ENCODE measurements at places on chromosomes 6 and 20. TPM values are rescaled to one million over a fixed set of nuclear protein-coding genes. Genes with fewer than 3 reads are reported as not detected.
A peak's percentile ranks its signal among the peaks of the same experiment; 100 is the strongest.

The GPANK1 gene
- 18.6 TPM for total RNA-seq

The PAX1 gene
- total RNA-seq = not detected

The TRPC4AP gene
- total RNA-seq = 41.3 TPM

- DNase-seq = no peak
Observed at GRCh38 chr6:80329496-80329895, 223.0 kb downstream of the BCKDHB start.

- DNase-seq = peak; percentile 86
Observed at GRCh38 chr6:73177221-73177944, 47.9 kb downstream of the KHDC1L start.

All from Karpas-422 (cell line).